ENCODE measurements at places on chromosomes 16 and 17.

- no peak for DNase-seq
Observed at GRCh38 chr16:87108278-87108677, 208.9 kb downstream of the C16orf95 start.

DNA sequence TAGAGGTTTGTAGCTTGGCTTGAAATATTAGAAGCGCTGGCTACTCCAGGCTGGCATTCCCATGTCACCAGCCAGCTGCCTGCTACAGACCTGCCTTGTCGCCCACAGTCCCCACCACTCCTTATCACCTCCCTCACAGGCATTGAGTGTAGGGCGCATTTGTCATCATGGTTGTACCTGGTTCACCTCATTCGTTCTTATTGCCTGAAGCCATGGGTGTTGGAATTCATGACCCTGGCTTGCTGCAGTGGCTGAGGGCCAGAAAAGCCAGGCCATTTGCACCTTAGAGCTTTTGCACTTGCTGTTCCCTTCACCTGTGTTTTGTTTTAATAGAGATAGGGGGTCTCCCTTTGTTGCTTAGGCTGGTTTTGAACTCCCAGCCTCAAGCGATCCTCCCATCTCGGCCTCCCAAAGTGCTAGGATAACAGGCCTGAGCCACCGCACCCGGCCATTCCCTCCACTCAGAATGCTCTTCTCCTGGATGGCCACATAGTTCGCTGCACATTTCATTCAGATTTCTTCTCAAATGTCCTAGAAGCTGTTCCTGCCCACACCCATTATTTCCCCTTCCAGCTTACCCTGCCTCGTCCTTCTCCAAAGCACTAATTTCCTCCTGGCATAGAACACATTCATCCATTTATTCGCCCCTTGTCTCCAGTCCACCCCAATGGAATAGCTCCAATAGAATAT lies 97.6 kb downstream of the C16orf78 start:
- no peak for DNase-seq

DNA sequence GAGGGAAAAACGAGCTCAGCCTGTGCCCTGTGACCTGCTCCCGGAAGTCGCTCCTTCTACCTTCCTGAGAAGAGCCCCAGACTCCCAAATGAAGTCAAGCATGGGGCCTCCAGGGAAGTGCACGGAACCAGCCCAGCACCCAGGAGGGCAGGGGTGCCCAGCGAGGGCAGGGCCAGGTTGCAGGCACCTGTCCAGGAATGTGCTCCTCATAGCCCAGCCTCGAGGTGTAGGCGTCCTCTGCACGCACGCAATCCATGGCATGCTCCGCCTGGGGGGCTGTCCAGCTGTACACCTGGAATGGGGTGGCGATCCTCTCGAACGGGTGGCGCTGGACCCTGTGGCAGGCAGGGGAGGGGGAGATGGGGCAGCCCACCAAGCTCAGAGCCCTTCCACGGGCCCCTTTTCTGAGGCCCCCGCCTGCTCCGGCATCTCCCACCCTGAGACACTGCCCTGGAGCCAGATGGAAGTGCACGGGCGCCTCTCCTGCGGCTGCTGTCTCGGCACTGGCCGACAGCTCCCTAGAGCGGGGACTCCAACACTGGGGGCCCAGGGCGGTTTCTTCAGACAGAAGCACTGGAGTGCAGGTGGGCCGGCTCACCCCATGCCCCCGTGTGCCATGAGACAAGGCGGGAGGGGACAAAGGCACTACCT lies 10.9 kb downstream of the CLUH start:
- no peak for DNase-seq

DNA sequence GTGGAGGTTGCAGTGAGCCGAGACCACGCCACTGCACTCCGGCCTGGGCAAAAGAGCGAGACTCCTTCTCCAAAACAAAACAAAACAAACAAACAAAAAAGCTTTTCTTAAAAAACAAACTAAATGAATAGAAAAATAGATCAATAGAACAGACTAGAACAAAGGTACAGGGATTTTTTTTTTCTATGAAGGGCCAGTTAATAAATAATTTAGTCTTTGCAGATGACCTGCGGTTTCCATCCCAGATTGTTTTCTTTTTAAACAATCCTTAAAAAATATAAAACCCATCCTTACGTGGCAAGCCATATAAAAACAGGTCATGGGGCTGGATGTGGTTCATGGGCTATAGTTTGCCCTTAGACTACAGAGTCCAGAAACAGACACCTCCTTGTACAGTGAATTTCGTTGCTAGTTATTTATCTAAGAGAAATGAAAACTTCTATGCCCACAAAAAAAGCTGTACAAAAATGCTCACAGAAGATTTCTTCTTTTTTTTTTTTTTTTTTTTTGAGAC lies 45.4 kb downstream of the CREBBP start:
- DNase-seq: no peak

GRCh38 chr16:89361751-89362539 lies 128.4 kb downstream of the ANKRD11 start:
- no peak for DNase-seq

- DNase-seq: no peak
Observed at GRCh38 chr17:81433656-81434055, 38.4 kb downstream of the BAHCC1 start.
